ENCODE measurements at places on chromosomes 12 and 14.

DNA sequence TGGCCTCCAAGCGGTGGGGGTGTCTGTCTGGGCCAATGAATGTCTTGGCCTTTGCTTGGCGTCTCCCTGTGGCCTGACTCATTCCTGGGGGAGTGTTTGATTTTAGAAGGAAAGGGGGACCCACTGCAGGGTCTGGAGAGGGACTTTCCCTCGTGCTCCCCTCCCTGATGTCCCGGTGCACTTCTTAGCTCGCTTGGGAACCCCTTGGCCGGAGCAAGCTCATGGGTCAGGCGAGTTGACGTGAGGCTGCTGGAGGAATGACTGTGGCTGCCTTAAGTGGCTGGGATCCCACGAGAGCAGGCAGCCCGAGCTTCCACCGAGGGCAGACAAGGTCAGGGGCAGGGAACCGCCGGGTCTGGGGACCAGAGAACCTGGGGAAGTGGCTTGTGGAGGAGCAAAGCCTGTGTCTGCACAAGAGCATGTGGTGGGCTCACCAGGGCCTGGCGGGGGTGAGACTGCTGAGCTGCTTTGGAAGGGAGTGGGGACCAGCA is 218.4 kb upstream of the C14orf180 start:
- no peak for DNase-seq

DNA sequence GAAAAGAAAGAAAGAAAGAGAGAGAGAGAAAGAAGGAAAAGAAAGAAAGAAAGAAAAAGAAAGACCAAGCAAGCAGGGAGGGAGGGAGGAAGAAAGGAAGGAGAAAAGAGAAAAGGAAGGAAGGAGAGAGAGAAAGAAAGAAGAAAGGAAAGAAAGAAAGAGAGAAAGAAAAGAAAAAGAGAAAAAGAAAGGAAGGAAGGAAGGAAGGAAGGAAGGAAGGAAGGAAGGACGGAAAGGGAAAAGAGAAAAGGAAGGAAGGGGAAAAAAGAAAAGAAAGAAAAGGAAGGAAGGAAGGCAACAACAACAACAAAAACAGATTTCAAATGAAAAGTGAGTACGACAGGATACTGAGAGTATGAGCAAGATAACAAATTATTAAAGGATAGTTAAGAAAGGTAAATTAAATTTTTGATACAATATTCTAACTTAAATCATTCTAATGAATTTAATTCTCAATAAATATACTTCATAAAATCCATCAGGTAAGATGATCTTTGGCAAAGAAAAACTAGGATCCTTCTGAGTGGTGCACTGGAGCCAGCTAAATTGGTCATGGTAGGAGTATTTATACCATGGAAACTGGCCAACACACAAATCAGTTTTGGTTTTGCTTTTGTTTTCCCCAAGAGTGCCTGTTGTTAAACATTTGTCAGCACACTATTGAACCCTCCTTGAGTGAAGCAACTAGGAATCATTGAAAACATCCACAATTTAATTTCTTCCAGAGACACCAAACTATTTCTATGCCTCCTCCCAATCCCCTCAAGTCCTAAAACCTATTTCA is 56.1 kb upstream of the DYRK2 start:
- no peak for DNase-seq

DNA sequence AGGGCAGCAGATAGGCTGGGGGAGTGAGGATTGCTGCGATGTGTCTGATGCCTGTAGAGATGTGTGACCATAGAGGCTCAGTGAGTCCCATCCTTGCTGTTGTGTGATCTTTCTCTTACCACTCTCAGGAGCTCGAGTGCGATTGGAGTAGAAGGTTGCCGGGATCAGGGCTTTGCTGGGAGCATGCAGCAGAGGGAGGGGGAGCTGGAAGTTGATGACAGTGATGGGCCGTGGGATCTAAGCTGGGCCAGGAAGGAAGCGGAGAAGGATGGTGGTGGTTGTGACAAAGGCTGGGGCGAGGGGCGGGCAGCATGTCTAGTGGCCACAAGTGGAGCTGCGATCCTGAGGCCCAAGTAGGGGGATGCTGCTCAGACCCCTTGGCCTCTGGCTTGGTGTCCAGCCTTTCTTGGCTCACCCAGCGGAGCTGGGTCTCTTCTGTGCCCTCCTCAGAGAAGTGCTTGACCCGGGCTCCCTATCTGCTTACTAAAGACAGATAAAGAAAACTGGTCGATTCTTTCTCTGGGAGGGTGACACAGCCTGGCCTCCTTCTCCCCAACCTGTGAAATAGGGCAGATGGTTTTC is 66.2 kb downstream of the PRMT8 start:
- DNase-seq = no peak

DNA sequence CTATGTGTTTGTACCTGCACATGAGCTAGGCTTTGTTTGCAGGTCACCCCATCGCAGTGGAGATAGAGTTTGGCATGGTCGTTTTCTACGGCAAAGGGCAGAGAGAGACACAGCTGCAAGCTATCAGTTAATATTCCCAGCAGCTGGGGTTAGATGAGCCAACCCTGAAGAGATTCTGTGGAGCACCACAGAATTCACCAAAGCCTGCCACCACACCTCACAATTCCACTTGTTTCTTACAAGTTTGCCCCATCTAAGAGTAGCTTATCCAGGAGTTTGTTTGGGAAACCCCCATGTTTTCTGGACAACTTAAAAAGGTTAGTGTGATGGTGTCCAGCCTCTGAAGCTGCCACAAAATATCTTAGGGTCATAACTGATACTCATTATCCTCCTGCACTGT is 20.0 kb upstream of the HIF1A start:
- DNase-seq = no peak

DNA sequence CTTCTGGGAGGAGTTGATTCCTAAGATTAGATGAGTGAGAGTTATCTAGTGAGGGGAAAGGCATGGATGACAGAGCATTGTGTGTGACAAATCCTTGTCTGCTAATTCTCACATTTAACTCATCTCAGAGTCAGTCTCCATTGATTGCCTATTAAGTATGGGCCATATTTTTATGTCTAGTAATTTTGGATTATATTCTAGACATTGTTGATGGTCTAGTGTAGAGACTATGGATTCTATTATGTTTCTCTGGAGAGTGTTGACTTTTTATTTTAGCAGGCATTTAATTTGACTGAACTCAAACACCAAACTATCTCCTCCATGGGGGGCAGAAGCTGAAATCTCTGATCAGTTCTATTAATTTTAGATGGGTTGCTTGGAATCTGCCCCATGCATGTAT is 114.4 kb downstream of the CACNA1C start:
- DNase-seq = no peak

All from activated CD8-positive, alpha-beta memory T cell treated with anti-CD3 and anti-CD28 coated beads for 24 hours (primary cell).